ENCODE measurements at places on chromosomes 7 and 10.

- no peak for DNase-seq
These were observed 30.8 kb upstream of the FOXL3 start for GRCh38 chr7:259191-259505.

- no peak for DNase-seq
These were observed 1305.4 kb upstream of the SORCS1 start for GRCh38 chr10:108469940-108470339.

- no peak for DNase-seq
These were observed 2.7 kb upstream of the AOAH start for GRCh38 chr7:36726806-36727503.

DNA sequence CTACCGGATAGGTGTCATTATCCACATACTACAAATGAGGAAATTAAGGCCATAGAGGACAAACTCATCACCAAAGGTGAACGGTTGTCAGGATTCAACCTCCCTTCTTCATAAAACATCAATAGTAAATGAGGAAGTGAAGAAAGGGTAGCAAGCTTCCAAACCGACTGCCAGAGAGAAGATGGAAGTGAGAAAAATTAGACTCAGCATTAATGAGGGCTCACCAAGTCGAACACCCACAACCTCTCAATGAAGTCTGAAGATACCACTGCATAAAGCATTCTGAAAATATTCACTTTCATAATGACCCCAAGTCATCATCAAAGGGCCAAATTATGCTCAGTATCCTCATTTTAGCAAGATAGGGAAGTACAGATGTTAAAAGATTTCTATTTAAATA lies 29.6 kb downstream of the ABCB4 start:
- no peak for DNase-seq

DNA sequence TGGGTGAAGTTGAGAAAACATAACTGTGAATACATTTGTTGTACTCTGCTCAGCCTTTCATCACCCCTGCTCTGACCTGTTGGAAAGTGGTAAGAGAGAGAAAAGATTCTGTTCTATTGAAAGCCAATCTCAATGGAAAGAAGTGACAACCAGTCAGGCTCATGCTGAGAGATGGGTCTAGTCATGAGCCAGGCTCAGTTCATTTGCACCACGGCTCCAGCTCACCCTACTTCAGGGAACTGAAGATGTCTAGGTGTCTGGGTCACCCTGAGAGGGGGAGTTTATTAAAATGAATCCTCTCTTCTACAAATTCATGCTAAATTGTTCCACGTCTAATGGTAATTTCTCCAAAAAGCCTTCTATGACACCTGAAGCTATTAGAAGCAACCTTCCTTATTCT lies 12.1 kb upstream of the FAS start:
- DNase-seq: no peak

DNA sequence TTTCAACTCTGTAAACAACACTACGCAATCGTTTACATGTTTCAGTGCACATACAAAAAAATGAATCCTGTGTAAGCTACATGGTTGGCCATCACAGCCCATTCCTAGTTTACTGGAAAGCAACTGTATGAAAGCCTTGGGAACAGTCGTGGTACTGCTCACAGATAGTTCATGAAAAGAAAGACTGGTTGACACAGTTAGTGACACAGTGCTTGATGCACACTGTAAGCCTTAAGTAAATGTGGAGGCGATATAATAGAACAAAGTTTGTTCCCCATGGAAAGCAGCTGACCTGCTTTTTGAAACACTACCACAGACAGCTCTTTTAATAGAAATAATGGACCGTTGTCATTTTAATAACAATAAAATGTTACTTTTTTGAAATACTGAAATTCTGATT lies 5.1 kb downstream of the CACNA2D1 start:
- DNase-seq: peak; percentile 74

- DNase-seq: peak; percentile 12
These were observed 83.1 kb upstream of the STEAP1B start for GRCh38 chr7:22582863-22583622.

- no peak for DNase-seq
These were observed 749.1 kb upstream of the LRRTM3 start for GRCh38 chr10:66176772-66177171.

- DNase-seq: no peak
These were observed 60.4 kb downstream of the ARL4A start for GRCh38 chr7:12747687-12748306.

GRCh38 chr7:4279216-4279615 lies 402.9 kb upstream of the FOXK1 start:
- no peak for DNase-seq

DNA sequence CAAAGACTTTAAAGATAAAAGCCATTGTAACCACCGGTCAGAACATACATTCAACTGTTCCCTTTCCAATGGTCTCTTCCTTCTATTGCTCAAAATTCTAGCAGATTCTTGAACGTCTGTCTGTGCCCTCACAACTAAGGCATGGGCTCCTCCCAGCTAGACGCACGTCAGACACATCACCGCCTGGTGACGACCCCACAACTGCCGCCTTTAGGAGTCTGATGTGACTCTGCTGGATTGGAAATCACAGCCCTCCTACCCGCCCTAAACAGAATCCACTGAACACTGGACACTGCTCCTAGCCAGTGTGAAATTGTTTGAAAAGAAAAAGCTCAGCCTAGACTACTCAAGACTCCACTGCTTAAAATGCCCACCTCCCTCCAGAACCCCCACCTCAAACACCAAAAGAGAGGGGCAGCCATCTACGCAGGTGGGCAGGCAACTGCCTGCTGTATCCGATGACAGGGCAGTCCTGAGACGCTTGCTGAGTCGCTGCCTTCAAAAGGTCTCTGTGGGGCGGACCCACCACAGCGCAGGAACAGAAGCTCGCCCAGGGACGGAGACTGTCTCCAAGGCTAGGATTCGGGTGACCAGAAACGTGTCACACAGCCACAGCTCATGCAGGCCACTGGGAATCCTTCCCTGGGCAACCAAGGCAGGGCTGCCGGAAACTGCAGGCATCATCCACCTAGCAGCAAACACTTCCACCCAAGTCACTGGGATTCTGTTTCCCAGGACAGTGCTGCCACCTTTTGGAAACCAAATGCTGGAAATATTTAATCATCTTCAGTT lies 34.7 kb downstream of the GSDME start:
- DNase-seq: peak; percentile 28

DNA sequence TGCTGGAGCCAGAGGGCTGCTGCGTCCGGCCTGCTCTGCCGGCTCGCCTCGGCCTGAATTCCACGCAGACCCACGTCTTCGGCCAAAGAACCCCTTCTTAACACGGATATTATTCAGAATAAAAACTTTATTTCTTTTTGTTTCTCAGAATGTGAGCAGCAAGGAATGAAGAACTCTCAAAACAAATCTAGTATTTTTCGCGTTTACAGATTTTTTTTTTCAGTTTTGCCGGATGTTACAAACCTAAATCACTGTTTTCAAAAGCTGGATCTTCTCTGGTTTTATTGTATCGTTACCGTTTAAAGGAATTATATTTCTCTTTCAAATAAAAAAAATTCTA lies 4.4 kb upstream of the HOXA2 start:
- no peak for DNase-seq

- DNase-seq: no peak
These were observed 119.5 kb upstream of the INSYN2A start for GRCh38 chr10:127315888-127316287.

- DNase-seq: no peak
These were observed 71.3 kb downstream of the VWA2 start for GRCh38 chr10:114310346-114310745.

GRCh38 chr7:47521011-47521795 lies 60.7 kb downstream of the TNS3 start:
- DNase-seq: no peak

DNA sequence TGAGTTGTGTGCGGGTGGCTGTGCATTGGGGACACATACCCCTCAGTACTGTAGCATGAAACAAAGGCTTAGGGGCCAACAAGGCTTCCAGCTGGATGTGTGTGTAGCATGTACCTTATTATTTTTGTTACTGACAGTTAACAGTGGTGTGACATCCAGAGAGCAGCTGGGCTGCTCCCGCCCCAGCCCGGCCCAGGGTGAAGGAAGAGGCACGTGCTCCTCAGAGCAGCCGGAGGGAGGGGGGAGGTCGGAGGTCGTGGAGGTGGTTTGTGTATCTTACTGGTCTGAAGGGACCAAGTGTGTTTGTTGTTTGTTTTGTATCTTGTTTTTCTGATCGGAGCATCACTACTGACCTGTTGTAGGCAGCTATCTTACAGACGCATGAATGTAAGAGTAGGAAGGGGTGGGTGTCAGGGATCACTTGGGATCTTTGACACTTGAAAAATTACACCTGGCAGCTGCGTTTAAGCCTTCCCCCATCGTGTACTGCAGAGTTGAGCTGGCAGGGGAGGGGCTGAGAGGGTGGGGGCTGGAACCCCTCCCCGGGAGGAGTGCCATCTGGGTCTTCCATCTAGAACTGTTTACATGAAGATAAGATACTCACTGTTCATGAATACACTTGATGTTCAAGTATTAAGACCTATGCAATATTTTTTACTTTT lies 1.8 kb downstream of the DDIT4 start:
- peak; percentile 77 for DNase-seq

DNA sequence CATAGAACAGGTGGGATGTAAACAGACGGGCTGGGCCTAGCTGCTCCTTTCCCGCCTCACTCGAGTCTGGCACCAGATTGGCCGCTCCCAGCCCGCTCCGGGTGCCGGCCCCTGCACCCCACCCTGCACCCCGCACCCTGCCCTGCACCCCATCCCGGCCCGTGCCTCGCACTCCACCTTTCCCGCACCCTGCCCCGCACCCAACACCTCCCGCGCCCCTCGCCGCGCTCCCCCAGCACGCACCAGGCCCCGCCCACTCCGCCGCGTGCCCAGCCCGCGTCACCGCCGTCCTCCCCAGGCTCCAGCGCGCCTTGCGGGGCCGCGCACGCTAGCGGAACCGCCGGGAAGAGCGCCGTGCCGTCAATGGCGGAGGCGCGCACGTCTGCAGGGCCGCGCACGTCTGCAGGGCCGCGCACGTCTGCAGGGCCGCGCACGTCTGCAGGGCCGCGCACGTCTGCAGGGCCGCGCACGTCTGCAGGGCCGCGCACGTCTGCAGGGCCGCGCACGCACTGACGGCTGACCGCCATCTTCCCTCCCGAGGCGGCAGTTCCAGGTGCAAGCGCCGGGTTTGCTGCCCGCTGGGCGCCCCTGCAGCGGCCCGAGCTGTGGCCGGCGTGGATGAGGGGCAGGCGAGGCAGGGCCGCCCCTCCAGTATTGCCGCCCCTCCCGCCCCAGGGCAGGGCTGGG lies at the start of gene UBE3C:
TSS of gene UBE3C (plus strand) at position 503 of the 687 bp plus-strand sequence. CDS start 347 bp downstream, outside the sequence.
- peak; percentile 97 for DNase-seq

DNA sequence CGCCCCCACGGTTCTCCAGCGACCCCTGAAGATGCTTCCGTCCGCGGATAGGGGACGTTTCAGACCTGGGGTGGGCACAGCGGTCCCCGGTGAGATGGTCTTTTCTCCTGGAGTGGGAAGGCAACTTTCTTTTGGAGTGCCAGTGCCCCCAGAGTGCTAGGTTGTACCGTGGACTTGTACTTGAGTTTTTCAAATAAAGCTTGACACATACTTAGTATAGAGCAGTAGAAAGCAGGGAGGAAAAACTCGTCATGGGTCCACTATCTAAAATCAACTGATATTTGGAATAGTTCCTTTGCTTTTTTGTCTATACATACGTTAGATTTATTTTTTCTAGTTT lies 28.4 kb downstream of the RBM20 start:
- DNase-seq: no peak

GRCh38 chr10:29120216-29120615 lies 168.7 kb upstream of the LYZL1 start:
- no peak for DNase-seq

DNA sequence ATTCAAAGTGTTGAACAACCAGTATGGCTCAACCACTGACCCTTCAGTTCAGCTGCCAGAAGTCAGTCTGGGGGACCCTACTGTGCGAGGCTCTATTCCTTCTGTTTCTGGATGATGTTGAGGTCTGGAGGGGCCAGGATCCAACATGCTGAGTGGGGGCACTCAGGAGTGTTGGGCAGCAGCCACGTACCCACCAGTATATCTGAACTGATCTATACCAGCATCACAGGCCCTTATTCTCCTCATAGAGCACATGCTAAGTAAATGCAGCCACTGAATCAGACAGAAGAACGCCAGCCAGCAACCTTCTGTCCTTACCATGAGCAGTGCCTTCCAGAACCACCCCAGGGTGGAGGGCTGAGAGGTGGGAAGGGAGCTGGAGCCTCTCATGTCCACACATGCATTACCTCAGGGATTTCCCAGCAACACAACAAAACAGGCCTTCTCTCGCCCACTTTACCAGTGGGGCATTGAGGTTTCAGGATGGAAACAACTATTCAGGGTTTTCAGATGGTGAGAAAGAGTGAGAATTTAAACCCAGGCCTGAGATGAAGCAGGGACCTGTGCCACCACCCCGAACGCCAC lies 6.8 kb upstream of the MSMB start:
- DNase-seq: no peak

GRCh38 chr10:94138391-94138790 lies 144.7 kb downstream of the PLCE1 start:
- DNase-seq: no peak

GRCh38 chr7:13904007-13904406 lies 85.5 kb downstream of the ETV1 start:
- peak; percentile 93 for DNase-seq

- no peak for DNase-seq
These were observed 196.2 kb downstream of the KLF6 start for GRCh38 chr10:3588816-3589215.

- peak; percentile 33 for DNase-seq
These were observed 257.2 kb downstream of the CTNNA3 start for GRCh38 chr10:67438605-67439304.

DNA sequence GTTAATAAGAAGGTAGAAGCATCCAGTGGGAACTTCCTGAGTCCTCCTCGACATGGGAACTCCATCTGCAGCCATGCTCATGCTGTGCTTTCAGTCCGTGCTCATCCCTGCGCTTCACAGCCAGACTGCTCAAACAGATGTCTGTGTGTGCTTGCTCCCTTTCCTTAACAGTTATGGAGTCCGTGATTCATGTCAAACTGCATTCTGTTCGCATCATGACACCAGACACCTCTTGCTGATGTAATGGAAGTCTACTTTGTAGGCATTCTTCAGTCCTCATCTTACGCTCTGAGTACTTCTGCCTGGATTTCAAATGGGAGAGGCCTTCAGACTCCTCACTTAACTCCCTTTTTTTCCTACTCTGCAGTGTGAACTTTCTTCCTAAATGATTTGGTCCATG lies 304.9 kb downstream of the SUGCT start:
- DNase-seq: no peak

- DNase-seq: no peak
These were observed 266.3 kb downstream of the AHR start for GRCh38 chr7:17564678-17565212.

Data from NCI-H69 (cell line).